ENCODE measurements at places on chromosomes 11 and 22.

DNA sequence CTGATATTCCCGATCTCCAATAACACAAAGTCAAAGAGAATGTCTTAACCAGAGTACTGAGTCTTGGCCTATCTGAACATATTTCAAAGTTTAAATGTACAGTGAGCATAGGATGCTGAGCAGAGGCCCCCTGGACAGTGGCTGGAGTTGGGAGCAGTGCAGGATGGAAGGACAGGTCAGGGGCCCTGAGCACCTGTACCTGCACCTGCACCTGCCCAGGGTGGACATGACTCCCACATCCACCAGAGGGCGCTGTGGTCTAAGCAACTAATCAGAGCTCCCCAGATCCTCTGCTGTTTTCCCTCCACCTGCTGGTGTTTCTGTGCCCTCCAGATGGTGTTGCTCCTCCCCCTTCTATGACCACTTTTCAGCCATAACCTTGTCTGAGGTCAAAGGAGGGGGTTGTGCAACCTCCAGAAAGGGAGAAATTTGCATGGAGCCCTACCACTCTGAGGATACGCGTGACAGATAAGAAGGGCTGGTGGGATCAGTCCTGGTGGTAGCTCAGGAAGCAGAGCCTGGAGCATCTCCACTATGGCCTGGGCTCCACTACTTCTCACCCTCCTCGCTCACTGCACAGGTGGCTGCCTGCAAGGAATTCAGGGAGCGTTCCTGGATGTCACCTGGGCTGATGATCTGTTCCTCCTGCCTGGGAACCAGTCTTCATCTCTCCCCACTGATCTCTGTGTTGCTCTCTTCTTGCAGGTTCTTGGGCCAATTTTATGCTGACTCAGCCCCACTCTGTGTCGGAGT lies 49.1 kb upstream of the VPREB1 start:
- DNase-seq, result peak; percentile 78

DNA sequence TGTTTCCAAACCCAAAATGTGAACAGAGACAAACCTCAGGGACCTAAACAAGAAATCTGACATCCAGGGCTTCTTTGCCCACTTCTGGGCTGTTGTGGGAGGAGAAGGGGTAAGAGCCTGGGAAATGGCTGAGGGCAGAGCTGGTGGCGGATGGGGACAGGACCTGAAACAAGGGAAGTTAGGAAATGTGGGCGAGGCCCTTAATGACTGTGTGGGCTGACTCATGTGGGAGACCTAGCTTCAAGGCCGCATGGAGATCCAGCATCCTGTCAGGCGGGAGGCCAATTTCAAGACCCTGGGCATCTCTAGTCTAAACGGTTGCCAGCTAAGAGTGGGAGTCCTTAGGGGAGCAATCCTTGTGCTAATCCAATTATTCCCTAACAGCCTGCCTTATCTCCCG lies 2.1 kb upstream of the OAF start:
- DNase-seq, result no peak

DNA sequence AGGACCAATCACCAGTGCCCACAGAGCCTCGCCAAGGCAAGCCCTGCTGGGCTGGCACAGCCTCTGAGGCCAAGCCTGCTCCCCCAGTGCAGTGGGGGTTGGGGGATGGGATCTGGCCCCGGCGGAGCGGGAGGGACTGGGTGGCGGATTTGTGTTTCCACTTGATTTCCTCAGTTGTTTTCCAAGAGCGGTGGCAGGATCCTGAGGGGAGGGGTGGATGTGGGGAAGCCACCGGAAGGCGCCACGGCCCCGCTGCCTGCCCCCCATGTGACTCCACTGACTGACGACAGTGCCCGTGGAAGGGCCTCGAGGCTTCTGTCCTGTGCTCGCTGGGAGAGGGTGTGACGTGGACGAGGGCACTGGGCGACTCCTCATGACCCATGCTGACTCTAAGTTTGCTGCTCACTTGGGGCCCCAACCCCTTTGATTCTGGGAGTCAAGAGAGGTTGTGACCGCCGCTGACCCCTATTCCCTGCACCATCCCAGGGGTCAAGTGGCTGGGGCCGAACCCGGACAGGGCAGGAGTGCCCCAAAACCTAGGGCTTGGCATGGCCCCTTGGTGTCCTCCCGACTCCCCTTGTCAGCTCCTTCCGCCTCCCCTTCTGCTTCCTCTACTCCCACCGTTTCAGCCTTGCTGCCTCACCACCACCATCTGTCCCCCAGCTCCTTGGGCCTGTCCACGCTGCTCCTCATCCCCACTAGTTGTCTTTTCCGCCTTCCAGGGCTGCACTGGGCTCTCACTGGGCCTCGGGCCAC lies 23.5 kb upstream of the PICK1 start:
- no peak for DNase-seq

DNA sequence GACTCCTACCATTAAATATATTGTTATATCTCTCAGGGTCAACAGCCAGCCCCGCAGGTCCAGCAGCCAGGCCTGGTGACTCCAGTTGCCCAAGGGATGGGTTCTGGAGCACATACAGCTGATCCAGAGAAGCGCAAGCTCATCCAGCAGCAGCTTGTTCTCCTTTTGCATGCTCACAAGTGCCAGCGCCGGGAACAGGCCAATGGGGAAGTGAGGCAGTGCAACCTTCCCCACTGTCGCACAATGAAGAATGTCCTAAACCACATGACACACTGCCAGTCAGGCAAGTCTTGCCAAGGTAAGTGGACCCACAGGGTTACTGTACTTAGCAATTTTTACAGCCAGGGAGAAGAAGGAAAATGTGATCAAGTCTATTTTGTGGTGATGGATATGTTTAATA lies 35.1 kb downstream of the EP300 start:
- DNase-seq, result no peak

DNA sequence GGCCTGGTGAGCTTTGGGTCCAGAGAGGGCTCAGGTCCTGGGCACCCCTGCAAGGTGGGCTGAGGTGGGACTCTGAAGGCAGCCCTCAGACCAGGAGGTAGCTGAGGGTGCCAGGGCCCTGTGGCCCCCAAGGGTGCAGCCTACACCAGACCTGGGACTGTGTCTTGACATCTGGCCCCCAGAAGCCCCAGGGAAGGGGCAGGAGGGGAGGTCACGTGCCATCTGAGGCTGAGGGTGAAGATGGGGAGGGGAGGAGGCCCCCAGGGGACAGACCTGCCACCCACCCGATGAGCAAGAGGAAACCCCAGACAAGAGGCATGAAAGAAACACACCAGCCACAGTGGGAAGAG lies 520.2 kb downstream of the BRD1 start:
- no peak for DNase-seq

- no peak for DNase-seq
Measured at GRCh38 chr11:74681686-74682651, 49.3 kb downstream of the CHRDL2 start.

GRCh38 chr11:123056835-123057491 lies 5.0 kb downstream of the HSPA8 start:
- DNase-seq, result no peak

- DNase-seq, result no peak
Measured at GRCh38 chr11:117459979-117460300, 132.3 kb downstream of the CEP164 start.

- DNase-seq, result no peak
Measured at GRCh38 chr22:49693416-49693815, 134.3 kb downstream of the BRD1 start.

DNA sequence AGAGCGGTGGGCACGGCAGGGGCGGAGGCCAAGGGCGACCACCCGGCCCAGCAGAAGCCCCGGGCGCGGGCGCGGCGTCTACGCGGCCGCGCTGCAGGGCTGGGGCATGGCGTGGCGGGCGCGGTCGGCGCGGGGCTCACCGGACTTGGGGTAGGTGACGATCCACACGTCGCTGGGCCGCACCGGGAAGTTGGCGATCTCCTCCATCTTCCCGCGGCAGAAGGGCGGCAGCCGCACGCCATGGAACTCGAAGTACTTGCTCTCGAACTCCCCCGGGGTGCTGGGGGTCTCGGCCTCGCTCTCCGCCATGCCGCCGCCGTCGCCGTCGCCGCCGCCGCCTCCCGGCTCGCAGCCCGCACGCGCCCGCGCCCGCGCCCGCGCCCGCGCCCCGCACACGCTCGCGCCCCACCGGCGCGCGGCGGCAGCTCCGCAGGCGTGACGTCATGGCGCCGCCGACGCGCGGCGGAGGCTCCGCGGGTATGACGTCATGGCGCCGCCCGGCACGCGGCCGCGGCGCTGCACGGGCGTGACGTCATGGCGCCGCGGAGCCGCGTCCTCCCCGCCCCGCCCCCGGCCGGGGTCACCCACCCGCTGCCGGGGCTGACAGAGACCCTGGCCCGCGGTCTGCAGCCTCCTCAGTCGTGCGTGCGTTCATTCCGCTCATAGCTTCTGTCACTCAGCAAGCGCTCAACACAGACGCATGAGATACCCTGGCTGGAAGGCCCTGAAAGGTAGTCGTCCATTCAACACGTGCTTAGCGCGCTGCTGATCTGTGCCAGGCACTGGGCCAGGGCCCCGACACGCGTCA lies at the start of gene SULT4A1:
SULT4A1 (minus strand) TSS at position 440 of the 808 bp plus-strand sequence; CDS start at position 309, 131 bp downstream.
- no peak for DNase-seq

- DNase-seq, result no peak
Measured at GRCh38 chr11:24872186-24872585, 375.3 kb downstream of the LUZP2 start.

DNA sequence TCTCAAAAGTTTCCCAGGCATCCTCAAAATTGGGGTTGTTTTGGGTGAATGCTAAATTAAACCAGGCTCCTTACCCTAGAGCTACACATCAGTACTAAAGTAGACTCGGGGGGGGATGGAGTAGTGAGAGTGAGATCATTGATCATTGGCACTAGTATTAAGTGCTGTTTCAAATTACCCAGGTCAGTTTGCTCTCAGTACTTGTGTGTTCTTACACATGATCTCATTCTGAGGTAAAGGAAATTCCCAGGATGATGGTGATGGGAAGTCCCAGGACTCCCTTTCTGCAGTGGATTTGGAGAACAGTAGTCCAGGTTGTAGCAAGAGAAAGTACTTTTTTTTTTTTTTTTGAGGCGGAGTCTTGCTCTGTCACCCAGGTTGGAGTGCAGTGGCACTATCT lies 12.5 kb downstream of the RBM4 start:
- no peak for DNase-seq

- no peak for DNase-seq
Measured at GRCh38 chr11:64482588-64482987, 108.4 kb upstream of the SLC22A12 start.

DNA sequence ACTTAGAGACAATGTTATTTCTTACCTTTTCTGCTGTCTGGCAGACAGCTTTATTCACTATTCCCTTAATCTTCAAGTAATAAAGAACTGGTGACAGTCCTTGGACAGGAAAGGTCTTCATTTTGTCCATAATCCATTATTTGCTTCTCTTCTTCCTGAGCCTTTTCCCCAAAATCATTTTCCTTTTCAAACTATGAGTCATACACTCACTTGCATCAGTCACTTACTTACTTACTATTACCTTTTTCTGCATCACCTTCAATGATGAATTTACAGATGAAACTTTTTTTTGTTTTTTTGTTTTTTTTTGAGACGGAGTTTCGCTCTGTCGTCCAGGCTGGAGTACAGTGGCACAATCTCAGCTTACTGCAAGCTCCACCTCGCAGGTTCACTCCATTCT lies 9.5 kb downstream of the METTL15 start:
- DNase-seq, result no peak

GRCh38 chr11:130782361-130783222 lies 133.7 kb downstream of the SNX19 start:
- DNase-seq, result no peak

GRCh38 chr11:107849790-107850189 lies 8.8 kb downstream of the SLC35F2 start:
- DNase-seq, result no peak

- DNase-seq, result no peak
Measured at GRCh38 chr22:18995327-18995711, 59.2 kb upstream of the PRODH start.

DNA sequence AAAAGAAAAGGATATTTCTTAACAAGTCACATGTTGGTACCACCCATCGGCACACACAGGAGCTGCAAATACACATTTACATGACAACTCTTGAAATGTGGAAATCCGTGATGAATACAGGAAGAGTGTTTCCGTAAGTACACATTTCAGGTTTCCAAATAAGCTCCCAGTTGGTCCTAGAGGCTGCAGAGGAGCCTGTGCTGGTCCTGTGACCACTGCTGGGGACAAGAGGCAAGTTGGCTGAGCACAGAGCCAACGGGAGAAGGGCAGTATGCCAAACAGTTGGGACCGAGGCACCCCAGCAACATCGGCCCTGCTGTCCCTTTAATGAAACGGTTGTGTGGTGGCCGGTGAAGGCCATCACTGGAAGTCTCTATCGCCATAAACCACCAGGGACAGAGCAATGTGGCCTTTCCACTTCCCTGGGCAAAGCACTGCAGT lies 38.5 kb upstream of the ARFGAP3 start:
- DNase-seq, result no peak

- no peak for DNase-seq
Measured at GRCh38 chr11:127059750-127060149, 59.2 kb upstream of the KIRREL3 start.

DNA sequence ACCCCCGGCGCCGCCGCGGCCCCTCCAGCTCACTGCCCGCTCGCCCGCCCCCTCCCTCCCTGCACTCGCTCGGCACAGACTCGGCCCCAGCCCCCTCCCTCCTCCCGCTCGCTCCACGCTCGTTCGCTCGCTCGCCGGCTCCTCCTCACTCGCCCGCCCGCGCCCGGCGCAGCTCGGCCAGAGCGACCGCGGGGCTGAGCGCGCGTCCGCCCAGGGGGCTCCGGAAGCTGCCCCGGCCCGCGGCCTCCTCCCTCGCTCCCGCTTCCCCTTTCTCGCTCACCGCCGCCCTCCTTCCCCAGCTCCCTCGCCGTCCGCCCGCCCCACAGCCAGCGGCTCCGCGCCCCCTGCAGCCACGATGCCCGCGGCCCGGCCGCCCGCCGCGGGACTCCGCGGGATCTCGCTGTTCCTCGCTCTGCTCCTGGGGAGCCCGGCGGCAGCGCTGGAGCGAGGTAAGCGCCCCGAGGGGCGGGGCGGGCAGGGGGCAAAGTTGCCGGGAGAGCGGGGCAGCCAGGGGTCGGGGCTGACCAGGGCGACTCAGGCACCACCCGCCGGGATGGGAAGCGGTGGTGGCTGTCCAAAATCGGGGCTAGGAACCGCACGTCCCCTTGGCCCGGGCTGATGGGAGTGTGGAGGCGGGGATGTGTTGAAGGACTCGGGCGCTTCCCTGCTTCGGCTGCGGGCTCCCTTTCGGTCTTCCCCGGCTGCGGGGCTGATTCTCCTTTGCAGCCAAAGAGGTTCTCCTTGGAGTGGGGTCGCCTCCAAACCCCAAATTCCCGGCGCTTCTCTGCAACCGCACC lies at the start of gene SEZ6L:
SEZ6L (plus strand) TSS at position 148 of the 797 bp plus-strand sequence; CDS start at position 356, 208 bp downstream.
- DNase-seq, result no peak

GRCh38 chr22:25193548-25193947 lies 6.1 kb upstream of the CRYBB3 start:
- no peak for DNase-seq

GRCh38 chr11:81388326-81388725 lies 1345.3 kb downstream of the FAM181B start:
- DNase-seq, result no peak

DNA sequence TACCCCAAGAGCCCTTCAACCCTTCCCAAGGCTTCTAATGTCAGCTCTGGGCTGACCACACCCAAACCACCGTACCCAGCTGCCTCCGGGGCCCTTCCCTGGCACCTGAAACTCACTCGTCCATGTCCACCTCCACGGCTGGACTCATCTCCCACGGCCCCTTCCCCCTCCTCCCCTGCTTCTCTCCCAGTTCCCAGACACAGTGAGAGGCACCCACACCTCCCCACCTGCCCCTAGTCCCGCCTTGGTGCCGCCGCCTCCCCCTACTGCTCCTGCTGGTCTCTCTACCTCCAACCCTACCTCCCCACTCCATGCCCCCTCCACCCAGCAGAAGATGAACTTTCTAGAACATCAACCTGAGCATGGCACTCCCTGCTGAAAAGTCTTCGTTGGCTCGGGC lies 39.5 kb downstream of the ELFN2 start:
- no peak for DNase-seq

- DNase-seq, result no peak
Measured at GRCh38 chr11:111135778-111136570, 109.6 kb upstream of the POU2AF2 start.

GRCh38 chr11:94653561-94653960 lies 86.4 kb downstream of the PIWIL4 start:
- DNase-seq, result no peak

Data from activated CD4-positive, alpha-beta T cell treated with anti-CD3 and anti-CD28 coated beads, Interleukin-2, amount 50 U/mL, for 4 hours (primary cell).